ENCODE measurements at places on chromosomes 11 and 22.
A peak's percentile ranks its signal among the peaks of the same experiment; 100 is the strongest.

GRCh38 chr11:15473954-15474837, 359.5 kb downstream of the INSC start:
- H3K27me3 ChIP-seq: no peaks in the 10 kb centered on the region
- DNase-seq: no peak
- no peak overlapping the region for H3K4me3 ChIP-seq
- no peaks in the 10 kb centered on the region for H3K36me3 ChIP-seq

DNA sequence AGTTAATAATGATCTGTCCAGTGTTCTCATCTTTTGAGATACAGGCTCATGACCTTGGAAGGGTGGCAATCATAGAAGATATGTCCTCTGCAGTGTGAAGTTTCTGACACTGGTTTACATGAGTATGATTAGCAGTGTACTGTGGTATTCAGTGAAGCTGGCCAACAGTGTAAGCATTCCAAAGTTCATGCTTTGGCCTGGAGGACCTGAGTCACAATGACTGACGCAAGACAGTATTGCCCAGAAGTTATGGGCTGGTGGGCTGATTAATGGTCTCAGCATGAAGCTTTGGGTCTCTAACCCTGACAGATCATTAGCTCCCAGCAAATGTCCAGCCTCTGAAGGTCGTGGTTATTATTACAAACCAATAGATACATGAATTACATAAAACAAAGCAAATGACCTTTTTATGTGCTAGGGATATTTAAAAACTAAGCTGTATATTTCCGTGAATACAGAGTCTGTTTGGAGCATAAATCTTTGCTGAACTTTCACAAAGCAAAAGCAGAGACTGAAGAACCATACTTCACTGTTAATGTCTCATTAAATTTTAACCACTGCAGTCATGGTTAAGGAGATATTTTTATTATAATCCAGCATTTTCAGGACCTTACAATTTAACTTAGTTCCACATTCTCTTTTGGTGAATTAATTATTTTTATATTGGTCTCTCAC, 28.3 kb upstream of the USP47 start:
- no peak overlapping the region for H3K27ac ChIP-seq
- H3K27me3 ChIP-seq: no peaks in the 10 kb centered on the region
- DNase-seq: peak; percentile 97
- H3K4me1 ChIP-seq: peaks cover 16% of the 10 kb centered on the region
- H3K36me3 ChIP-seq: no peaks in the 10 kb centered on the region
- H3K4me3 ChIP-seq: no peak overlapping the region

GRCh38 chr11:99325847-99326246, 305.1 kb downstream of the CNTN5 start:
- no peaks in the 10 kb centered on the region for H3K36me3 ChIP-seq
- peak; percentile 89 for DNase-seq
- H3K27ac ChIP-seq: no peak overlapping the region
- H3K4me1 ChIP-seq: no peaks in the 10 kb centered on the region

GRCh38 chr22:37037669-37038068, 13.9 kb upstream of the KCTD17 start:
- no peak overlapping the region for H3K4me3 ChIP-seq
- H3K27ac ChIP-seq: no peak overlapping the region
- no peak for DNase-seq
- no peaks in the 10 kb centered on the region for H3K36me3 ChIP-seq
- H3K27me3 ChIP-seq: peaks cover 15% of the 10 kb centered on the region

DNA sequence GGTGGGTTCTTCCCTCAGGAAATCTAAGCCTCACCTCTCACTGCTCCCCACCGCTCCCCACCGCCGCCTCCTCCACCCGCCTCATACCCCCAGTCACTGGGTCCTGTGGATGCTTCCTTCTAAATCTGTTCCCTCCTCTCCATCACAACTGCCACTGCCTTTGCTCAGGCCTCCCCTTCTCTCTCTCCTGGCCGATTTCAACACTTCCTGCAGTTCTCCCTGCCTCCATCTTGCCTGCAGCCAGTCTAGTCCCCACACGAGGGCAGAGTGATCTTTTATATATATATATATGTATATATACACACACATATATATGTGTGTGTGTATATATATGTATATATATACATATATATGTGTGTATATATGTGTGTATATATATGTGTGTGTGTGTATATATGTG, 27.8 kb downstream of the CREB3L1 start:
- peaks cover 12% of the 10 kb centered on the region for H3K4me1 ChIP-seq
- peaks cover 55% of the 10 kb centered on the region for H3K36me3 ChIP-seq
- no peaks in the 10 kb centered on the region for H3K27me3 ChIP-seq

- no peaks in the 10 kb centered on the region for H3K36me3 ChIP-seq
- H3K27me3 ChIP-seq: peaks cover 4% of the 10 kb centered on the region
- peak overlapping the region; percentile 87 for H3K27ac ChIP-seq
- no peak for DNase-seq
- H3K4me1 ChIP-seq: peaks cover 13% of the 10 kb centered on the region
Measured at GRCh38 chr11:120516461-120517389, 5.2 kb downstream of the GRIK4 start.

DNA sequence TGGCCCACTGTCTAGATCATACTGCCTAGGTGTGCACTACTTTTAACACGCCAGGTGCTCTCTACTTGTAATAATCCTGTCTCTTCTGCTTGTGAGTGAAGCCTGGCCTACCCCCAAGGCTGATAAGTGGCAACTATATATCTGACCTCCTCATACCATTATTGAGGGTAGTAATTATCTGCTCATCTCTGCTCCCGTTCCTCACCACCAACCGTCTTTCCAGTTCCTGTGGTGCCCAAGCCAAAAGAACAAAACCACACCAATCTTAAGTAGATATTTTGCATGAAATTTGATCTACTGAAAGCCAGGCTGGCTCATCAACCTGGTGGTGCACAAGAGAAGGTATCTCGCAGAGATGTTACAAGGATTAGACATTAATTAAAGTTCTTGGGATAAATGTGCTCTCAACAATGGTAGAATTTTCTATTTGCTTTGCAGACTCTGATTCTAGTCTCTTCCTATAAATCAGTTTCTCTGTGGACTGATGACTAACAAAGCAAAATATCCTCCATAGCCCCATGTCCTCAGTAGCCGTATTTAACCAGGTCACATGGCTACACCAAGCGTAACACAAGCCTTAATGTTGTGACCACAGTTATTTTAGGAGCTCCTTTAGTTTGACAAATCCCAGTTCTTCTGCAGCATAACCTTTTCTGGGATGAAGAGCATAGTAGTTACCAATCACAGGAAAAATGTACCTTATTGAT, 267.2 kb downstream of the NTM start:
- H3K36me3 ChIP-seq: no peaks in the 10 kb centered on the region
- no peaks in the 10 kb centered on the region for H3K4me1 ChIP-seq
- H3K27me3 ChIP-seq: no peaks in the 10 kb centered on the region
- H3K27ac ChIP-seq: no peak overlapping the region
- no peak overlapping the region for H3K4me3 ChIP-seq
- no peak for DNase-seq

- H3K36me3 ChIP-seq: no peaks in the 10 kb centered on the region
- no peak overlapping the region for H3K27ac ChIP-seq
- peaks cover 6% of the 10 kb centered on the region for H3K4me1 ChIP-seq
- DNase-seq: no peak
Measured at GRCh38 chr11:83035070-83035854, 36.4 kb downstream of the RAB30 start.

DNA sequence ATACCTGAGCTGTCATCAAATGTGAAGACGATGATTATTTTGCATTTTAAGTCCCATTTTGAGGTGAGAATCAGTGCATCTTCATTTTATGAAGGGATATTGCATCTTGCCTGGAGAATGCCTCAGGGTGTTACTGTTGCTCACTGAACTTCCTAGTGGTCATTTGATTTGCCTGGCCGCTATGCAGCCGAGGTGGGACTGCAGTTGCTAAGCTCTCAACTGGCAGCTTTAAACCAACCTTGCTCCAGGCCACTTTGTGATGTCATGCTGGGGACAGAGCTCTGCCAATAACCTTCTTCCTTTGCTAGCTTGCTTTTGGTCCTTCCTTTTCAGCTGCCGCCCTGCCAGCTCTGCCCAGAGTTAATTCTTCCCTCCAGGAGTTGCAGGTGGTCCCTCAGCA, 409.4 kb upstream of the B3GAT1 start:
- no peak overlapping the region for H3K4me3 ChIP-seq
- no peaks in the 10 kb centered on the region for H3K27me3 ChIP-seq
- H3K27ac ChIP-seq: no peak overlapping the region

- peaks cover 9% of the 10 kb centered on the region for H3K4me1 ChIP-seq
- H3K27me3 ChIP-seq: 0 out of 2 replicates have a peak, but pooled peaks cover 4% of the 10 kb centered on the region
- no peaks in the 10 kb centered on the region for H3K36me3 ChIP-seq
Measured at GRCh38 chr22:27507935-27508526, 293.5 kb downstream of the MN1 start.

DNA sequence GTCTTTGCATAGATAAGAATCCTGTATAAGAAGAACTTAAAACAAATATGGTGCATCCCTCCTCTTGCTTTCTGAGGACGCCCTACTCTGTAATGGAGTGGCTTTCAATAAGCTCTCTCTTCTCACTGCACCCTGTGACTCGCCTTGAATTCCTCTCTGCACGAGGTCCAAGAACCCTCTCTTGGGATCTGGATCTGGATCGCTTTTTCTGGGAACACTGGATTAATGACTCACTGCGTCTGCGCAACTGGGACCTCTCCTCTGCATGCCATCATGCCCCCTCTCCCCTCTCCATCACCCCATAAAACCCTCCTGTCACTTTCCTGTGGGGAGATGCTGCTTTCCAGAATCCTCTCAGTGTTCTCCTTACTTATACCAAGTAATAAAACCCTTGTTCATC, 15.1 kb upstream of the CABP2 start:
- H3K27ac ChIP-seq: no peak overlapping the region
- no peaks in the 10 kb centered on the region for H3K4me1 ChIP-seq
- no peaks in the 10 kb centered on the region for H3K36me3 ChIP-seq

DNA sequence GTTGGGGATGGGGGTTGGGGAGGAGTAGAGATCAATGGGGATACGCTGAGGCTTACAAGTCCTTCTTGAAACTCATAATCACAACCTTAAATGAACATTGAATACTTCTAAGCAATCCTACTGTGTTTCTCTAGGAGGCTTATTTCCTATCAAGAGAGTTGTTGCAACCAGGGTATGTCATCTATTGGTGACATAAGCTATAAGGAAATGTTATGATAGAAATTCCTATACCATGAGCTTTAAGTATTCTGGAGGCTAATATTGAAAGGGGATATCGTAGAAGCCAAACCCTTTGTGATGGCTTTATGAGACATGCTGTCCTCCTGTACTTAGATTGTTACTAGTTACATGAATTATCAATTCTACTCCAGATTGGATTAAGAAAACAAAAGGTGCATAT, 72.9 kb downstream of the DKK3 start:
- H3K27ac ChIP-seq: no peak overlapping the region
- DNase-seq: peak; percentile 24
- H3K4me1 ChIP-seq: peaks cover 3% of the 10 kb centered on the region
- no peak overlapping the region for H3K4me3 ChIP-seq

- H3K27ac ChIP-seq: no peak overlapping the region
- peak; percentile 46 for DNase-seq
- H3K4me3 ChIP-seq: no peak overlapping the region
- H3K27me3 ChIP-seq: no peaks in the 10 kb centered on the region
- no peaks in the 10 kb centered on the region for H3K36me3 ChIP-seq
Measured at GRCh38 chr11:8025123-8025522, 38.0 kb downstream of the EIF3F start.

- DNase-seq: no peak
- no peak overlapping the region for H3K4me3 ChIP-seq
- no peaks in the 10 kb centered on the region for H3K27me3 ChIP-seq
- H3K27ac ChIP-seq: no peak overlapping the region
Measured at GRCh38 chr11:58525037-58525614, 17.2 kb upstream of the OR5B21 start.

DNA sequence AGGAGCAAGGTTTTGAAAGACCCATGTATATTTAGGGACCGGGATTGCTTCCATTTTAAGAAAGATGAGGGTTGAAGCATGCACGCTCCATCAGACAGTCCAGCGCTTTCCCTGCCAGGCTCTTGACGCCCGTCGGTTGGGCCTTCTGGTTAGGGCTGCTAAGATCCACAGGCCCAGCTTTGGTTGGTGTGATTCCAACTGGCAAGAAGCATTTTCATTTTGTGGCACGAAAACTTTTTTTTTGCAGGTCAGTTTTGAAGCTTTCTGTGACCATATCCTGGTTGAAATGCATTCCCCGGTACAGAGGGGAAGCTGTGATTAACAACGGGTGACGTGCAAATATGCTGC, 34.3 kb upstream of the MPPED1 start:
- DNase-seq: peak; percentile 20
- peaks cover 2% of the 10 kb centered on the region for H3K4me1 ChIP-seq
- no peak overlapping the region for H3K4me3 ChIP-seq
- H3K36me3 ChIP-seq: no peaks in the 10 kb centered on the region
- H3K27me3 ChIP-seq: peaks cover 14% of the 10 kb centered on the region
- H3K27ac ChIP-seq: no peak overlapping the region

GRCh38 chr22:40748388-40749355, 69.4 kb downstream of the MCHR1 start:
- no peak for DNase-seq
- H3K27me3 ChIP-seq: no peaks in the 10 kb centered on the region
- no peaks in the 10 kb centered on the region for H3K36me3 ChIP-seq
- H3K4me3 ChIP-seq: no peak overlapping the region
- H3K27ac ChIP-seq: no peak overlapping the region

- no peaks in the 10 kb centered on the region for H3K36me3 ChIP-seq
- H3K27me3 ChIP-seq: peaks cover 81% of the 10 kb centered on the region
- no peak overlapping the region for H3K27ac ChIP-seq
- H3K4me3 ChIP-seq: no peak overlapping the region
Measured at GRCh38 chr11:76253416-76253815, 47.1 kb upstream of the WNT11 start.

DNA sequence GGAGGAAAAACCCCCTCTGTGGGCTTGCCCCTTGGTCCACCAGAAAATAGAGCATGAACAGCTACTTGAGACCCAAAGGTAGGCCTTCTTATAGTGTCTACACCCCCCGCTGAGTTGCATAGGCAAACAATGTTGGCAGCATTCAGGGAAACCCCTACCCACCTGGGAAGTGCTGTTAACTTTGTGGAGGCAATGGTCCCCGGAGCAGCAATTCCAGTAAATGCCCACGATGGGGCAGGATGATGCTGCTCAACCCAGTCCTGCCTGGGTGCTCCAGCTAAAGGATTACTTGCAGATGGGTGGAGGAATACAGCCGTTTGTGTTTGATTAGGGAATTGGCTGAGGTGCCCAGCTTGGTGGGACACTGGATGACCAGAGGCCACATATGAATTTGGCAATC, 381.3 kb upstream of the ANO5 start:
- no peaks in the 10 kb centered on the region for H3K4me1 ChIP-seq
- H3K27ac ChIP-seq: no peak overlapping the region
- H3K27me3 ChIP-seq: no peaks in the 10 kb centered on the region
- no peak overlapping the region for H3K4me3 ChIP-seq
- no peaks in the 10 kb centered on the region for H3K36me3 ChIP-seq
- DNase-seq: no peak

All from IMR-90 (cell line).